ENCODE measurements at places on chromosomes 5 and 9.
A peak's percentile ranks its signal among the peaks of the same experiment; 100 is the strongest.

DNA sequence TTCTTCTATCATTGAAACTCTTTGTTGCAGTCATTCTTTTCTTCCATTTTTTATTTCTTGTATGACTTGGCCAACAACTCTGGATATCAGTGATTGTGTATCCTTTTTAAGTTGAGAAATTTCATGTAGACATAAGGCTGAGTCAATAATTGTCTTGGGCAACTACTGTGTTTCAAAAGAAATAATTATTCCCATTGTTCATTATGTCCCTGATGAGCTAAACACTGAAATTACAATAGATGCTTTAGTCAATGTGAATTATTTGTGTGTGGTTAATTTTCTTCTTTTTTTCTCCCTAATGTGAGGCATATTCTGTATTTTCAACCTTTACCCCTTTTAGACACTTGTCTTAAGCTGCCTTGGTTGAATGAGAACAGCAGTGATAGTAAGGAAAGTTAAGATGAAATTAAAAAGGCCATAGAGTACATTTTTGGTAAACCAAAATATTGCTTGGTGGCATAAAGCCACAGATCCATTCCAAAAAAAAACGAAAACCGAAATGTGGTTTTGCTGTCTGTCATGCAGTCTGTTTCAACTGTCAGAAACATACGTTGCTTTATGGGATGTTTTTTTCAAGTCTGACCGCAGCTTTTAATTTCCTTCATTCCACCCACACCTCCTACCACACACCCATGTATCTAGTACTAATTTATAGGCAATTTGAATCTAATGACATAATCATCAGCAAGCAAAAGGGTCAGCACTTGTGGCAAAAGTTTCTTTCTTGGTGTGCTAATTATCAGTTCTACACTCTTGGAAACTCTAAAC, 21.1 kb downstream of the TLE4 start:
- no peak for DNase-seq

DNA sequence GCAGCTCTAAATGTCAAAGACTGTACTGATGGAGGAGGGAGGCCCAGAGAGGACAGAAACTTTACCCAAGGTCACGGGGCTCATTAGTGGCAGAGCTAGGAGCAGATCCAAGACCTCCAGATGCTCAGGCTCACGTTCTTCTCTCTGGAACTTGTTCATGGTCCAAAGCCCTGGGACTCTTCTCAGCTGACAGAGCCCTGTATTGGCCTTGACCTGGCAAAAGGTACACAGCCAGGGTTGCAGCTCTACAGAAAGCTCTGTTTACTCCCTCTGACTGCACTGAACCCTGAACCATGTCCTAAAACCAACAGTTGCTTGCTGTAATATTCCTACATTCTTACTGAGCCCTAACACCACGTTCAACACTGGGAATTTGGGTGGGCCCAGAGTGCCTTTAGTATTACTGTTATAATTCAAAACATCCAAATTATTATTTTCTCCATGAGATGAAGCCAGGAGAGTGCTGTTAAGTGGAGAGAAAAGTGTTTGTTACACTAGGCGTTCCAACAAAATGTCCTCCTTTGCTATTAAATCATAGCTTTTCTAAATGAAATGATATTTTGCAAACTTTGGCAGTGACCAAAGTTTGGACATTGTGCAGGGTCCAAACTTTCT, 602.4 kb upstream of the CLINT1 start:
- no peak for DNase-seq

GRCh38 chr5:149794487-149794971, 64.4 kb downstream of the PPARGC1B start:
- DNase-seq = no peak

DNA sequence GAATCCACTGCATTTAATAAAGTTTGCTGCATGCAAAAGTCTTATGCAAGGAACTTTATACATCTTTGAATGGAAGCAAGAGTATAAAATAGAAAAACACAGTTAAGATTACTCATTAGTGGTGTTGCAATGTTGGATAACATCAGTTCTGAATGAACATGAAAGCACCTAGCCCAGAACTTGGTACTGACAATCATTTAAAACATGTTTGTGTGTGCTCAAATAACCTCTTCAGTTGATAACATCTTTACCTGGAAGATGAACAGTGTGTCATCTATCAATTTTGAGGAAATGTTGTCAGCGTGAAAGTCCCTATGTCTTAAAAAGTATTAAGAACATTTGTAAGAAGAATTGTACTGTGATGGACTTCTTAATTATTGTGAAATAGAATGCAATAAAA, 370.4 kb upstream of the GRAMD2B start:
- DNase-seq = no peak

DNA sequence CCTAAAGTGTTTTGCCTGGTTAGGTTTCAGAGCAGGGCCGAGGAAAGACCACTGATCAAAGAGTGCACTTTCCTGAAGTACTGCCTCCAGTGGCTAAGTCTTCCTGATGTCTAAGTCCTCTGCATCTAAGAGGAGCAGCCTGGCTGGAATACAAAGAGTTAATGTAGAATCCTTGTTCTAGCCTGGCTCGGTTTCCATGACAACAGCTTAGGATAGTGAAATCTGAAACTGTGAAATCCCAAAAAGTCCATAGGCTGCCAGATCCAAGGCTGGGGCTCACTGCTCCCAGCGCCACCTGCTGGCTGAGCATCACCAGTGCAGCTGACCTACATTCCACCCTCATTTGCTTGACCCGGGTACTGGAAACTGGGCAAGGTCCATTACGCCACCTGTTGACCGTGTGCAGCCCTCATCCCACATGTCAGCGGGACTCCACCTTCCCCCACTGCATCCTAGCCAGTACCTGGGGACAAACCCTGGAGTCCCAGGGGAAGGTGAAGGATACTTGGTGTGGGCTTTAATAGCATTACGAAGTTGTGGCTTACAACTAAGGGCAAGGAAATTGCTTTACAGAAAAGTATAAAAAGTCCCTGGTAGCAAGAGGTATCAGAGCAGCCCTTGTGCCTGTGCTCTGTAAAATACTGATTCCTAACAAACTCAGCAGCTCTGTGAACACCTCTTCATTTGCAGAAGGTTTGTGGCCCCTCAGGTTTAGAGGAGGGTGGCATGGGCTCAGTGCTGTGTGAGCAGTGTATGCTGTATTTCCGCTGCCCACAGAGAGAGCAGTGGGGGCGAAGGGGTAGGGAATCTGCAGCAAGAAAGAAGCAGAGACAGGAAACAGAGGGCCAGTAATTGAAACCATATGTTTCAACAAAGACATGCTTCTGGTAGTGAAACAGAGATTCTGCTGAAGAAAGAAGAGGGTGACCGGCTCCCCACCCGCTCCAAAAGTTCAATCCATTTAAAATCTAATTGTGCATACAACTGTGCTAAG, 36.0 kb downstream of the PCDHGC5 start:
- DNase-seq = peak; percentile 68

DNA sequence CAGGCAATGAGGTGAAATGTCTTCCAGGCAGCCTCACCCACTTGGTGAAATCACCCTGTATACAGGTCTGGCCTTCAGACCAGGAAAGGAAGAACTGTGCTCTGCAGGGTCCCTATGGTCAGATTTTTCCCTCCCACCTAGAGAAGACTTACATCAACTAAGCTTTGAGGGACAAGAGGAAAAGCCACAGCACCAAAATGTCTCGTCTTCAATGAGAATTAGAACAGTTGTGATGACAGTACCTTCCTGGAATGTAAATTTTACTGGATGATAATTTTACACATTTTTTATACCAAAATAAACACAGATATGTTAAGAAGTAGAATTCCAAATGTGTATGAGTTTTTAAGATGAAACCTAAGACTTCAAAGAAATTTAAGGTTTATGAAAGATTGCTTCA, 283.9 kb downstream of the SPOCK1 start:
- no peak for DNase-seq

DNA sequence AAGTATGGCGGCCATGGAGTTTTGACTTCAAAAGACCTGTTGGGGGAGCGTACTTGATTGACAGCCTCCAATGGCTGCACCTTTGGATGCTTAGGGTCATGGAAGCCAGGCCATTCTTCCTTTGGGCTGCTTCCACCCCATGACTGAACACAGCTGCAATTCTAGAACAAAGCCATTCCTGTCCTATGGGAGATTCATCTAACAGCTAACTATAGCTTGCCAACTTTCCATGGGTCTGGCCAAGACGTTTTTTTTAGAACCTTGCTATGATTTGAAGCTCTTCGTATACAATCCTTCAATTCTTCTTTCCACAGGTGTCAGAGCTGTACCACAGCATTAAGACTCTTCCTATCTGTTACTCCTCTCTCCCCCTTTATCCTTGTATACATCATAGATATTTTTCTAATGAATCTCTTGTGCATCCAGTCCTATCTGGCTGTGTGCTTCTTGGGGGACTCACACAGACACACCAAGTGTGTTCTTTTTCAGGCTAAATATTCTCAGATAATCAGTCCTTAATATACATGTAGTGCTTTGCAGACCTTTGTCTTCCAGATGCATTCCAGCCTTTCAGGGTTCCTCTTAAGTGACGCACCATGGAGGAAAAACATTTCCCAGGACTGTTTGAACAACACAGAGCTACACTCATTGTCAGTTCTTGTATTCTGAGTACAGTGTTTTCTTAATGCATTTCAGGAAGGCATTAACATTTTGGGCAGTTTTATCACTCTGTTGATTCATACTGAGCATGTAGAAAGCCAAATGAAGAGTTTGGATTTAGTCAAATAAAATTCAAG, 198.9 kb downstream of the TAF11L14 start:
- DNase-seq = no peak

GRCh38 chr9:108283696-108284095, 572.1 kb downstream of the ACTL7B start:
- DNase-seq = no peak

- DNase-seq = no peak
These were observed 149.9 kb upstream of the MAP1B start for GRCh38 chr5:71957292-71957898.

DNA sequence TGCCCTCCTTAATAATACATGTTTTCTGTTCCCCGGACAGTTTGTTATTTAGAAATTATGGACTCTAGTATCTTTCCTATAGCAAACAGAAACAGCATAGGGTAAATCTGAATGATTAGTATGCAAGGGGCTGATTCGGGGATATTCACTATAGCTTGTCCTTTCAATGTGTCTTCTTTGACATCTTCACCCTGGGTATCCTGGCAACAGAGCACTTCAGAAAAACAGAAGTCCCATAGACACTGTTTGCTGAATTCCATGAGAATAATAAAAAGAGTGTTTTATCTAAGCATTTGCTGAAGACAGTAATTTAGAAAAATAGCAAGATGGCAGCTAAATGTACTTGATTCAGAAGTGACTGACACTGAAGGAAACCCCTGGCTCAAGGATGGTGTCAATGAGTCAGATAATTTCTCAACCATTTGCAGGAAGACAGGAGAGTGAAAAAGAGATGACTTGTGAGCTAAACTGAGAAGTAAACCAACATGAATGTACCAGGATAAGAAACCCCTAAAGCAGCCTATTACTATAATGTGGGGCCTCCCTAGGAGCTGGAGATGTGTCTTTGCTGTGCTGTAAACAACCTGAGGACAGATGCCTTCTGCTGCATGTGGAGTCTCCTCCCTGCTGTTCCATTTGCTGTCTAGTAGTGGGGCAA, 246.2 kb downstream of the MAN2A1 start:
- DNase-seq = no peak

- peak; percentile 18 for DNase-seq
These were observed 1.4 kb downstream of the PRR16 start for GRCh38 chr5:120465436-120465961.

DNA sequence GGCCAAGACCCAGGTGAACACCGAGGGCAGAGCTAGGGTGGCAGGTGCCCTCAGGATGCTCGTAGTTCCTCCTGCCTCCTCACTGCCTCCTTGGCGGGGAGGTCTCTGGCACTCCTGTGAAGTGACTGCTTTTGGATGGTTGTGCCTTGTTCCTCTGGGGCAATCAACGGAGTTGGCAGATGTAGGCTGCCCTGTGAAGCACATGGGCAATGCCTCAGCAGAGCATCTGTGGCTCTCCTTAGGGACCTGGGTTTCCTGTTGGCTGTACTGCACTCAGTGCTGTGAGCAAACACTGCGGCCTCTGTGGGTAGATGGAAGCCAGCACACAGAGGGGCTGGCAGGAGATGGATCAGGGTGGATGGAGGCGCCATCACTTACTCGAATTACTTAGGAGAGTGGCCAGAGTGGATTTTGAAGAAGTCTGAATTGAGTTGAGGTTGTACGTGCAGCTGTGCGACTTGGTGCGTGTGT, 71.4 kb upstream of the COL5A1 start:
- no peak for DNase-seq

DNA sequence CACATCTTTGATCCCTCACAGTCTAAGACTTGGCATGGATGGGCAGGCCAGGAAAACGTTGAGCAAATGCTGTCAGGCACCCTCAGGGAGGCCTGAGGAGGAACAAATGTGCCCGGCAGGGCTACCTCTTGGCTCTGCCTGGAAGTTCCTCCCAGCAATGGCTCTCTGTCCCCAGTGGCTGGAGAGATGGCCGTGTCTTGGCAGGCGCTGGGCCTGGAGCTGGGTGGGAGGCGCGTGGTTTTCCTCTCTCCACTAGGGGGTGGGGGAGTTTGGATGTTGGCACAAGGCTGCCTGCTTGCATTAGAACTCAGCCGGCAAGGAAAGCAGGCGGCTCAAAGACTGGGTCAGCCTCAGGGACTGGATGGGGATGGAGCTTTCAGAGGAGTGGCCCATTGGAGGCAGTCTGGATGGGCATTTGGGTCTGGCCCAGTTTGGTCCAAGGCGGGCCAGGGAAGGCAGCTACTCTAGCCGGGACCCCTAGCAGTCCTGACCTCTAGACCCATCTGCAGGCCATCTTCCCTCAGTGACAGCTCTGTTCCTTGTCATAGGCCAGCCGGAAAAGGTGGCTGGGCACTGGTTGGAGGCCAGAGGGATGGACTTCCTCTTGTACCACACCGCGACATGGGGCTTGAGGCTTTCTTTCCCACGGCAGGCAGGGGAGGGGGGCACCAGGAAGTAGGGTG, 68.2 kb upstream of the STC2 start:
- no peak for DNase-seq

DNA sequence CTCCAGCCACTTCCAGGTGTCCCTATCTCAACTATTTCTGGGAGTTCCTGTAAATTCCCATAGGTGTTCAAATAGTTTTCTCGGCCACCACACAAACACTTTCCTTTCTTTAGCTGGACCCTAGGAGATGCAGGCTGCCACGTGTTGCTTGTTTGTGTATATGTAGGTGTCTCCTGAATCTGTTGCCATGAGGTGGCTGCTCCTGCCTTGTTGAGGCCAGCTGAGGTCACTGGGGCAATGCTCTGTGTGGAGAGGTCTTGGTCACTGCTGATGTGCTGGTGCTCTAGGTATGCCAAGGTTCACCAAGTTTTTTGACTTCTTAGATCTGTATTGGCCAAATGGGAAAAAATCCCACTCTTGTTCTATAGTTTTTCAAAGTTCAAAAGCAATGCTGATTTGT, 132.5 kb upstream of the CHD1 start:
- DNase-seq = no peak

DNA sequence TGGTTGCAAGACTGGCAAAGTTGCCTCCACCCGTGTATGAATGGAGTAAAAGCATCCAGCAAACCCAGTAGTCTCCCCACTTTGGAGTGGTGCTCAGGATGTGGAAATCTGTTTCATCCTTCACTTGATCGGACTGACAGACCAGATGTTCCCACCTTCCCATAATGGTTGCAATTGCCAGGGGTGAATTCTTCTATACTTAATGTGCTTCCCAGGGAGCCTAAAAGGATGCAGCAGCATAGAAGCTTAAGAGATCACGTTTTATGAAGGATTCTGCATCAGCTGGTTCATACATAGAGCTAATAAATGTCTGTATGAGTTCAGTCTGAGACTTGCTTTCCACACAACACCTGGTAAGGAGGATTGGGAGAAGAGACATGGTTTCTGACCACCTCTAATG, 198.8 kb upstream of the S1PR3 start:
- DNase-seq = no peak

Measured in NCI-H510A treated with DMSO at 0.1 percent for 48 hours (cell line).